ENCODE measurements at places on chromosomes 12 and 14.

GRCh38 chr12:29104516-29104915 lies 44.6 kb upstream of the FAR2 start:
- DNase-seq, result no peak

DNA sequence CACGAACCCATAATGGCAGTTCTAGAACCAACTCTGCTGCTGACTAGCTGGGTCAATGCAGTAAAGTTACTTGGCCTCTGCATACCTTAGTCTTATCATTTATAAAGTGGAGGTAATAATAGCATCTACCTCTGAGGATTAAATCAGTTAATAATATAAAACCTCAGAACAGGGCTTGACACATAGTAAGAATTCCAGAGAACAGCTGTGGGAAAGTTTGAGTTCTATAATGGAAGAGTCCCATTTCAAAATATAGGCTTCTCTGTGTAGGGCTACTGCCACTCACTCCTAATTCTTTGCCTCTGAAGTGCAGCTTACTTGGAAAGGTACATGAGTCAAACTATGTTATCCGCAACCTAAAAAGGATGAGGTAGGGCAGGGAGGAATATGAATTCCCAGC lies 269.2 kb upstream of the PRKD1 start:
- DNase-seq, result no peak

DNA sequence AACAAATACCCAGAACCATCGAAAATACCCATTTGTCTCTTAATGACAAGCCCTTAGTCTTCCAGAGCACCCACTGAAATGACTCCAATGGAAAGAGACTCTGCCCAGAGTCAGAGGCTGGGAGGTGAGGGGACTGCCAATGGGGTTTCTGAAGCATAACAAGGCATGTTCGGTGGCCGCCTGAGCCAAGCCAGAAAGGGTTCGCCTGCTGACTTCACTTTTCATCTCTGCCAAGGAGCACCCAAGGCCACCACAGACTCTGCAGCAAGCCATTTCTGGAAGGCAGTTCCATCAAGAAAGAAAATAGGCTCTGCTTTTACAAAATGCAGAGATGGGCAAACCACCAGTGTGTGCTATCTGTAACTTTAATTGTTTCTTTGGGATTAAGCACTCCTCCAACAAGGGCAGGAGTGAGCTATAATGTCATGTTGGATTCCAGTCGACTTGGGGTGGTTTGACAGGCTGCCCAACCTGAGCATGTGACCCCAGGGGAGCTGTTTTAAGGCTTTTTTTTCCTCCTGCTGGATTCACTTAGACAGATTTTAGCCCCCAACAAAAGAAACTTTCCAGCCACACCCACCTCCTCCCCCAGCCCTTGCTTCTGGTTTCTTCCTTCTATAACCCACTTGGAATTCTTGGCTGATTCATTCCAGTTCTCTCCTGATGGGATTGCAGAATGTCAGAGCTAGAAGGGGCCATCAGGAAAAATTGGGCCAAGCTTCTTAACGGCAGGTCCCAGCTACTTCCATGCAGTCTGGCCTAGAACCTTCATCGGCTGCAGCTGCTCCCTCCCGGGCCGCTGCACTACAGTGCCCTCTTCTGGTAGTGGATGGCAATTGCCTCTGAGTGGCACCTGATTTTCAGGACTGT lies 24.1 kb downstream of the CKAP4 start:
- DNase-seq, result peak; percentile 83

DNA sequence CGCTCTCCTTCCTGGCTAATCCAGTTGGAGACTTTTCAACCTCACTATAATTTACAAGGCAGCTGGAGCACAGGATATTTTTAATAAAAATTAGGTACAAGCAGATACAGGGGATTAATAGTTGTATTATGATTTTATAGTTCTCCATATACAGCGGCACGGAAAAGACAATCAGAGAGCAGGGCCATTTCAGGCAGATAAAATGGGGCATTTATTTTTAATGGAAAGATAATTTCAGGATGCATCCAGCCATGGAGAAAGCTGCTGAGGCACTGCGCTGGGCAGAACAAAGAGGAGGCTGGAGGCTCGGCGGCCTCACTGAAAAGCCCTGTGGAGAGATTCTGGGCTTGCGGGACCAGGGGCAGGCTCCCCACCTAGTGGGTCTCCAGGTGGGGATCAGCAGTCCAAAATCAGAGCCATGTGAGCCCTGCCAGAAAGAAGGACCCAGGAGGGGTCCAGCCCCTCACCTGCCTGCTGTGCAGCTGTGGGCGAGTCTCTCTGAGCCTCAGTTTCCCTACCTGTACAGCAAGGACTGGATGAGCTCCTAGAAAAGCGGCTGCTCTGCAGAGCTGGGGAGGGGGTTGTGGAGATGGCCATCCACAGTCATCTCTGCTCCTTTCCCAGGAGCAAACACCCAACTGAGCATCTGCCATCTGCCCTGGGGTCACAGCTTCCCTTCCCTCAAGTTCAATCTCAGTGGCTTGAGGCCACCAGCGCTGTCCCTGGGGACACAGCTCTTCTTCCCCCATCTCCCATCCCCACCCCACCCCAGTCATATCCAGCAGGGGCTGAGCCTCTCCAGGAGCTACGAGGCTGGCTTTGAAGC lies 23.9 kb upstream of the C14orf180 start:
- DNase-seq, result no peak

GRCh38 chr12:10884086-10884725 lies at the start of gene PRH1:
Gene PRH1, minus strand, starts transcription at chr12:10884255. Its CDS starts 38 bp downstream, at chr12:10884217.
- no peak for DNase-seq

- no peak for DNase-seq
These were observed 16.1 kb upstream of the NXPH4 start for GRCh38 chr12:57200497-57200896.

- no peak for DNase-seq
These were observed 25.4 kb downstream of the SLC35E3 start for GRCh38 chr12:68771223-68771925.

- DNase-seq, result no peak
These were observed 1.1 kb upstream of the PAPLN start for GRCh38 chr14:73236157-73236556.

- DNase-seq, result no peak
These were observed 21.2 kb downstream of the SLC35E3 start for GRCh38 chr12:68767191-68767590.

DNA sequence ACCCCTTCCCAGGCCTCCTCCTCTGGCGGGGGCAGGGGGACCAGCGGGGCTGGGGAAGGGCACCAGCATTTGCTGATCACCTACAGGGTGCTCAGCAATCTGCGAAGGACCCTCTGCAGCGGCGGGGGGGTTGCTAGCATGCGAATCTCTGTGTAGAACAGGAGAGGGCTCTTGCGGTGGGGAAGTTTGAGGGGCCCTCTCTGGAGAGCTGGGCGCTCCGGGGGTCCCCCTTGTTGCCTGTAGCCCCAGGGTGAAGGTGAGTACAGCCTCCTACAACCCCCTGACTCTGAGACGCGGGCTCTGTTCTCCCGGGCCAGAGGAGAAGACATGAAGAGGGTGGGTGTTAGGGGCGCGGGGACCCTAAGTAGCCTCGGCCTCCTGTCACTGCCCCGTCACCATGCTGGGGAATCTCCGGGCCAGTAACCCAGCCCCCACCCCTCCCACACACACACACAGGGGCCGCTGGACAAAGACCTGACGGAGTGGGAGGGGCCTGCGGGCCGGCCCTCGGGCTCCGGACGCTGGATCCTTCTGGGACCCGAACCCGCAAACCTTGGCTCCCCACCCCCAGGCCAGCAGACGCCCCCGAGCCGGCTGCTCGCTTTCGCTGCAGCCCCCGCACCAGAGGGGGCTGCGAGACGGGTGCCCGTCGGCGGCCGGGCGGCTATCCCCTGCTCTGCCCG lies 734 bp downstream of the FIGNL2 start:
- DNase-seq, result no peak

DNA sequence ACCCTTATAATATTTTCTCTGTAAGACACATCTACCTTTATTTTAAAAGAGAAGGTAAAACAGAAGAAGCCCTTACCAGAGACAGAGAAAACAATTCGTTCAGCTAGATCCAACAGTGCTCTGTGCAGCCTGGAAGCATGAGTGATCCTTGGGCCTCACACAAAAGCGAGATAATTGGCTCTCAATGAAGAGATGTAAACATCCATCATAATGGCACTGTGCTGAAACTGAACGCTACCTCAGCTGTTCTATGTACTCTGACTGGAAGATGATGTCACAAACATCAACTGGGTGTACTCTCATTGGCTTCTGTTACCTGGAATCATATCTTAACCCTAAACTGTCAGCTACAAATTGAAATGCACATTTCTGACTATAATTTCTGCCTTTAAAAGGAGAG lies at the start of gene MGAT4C:
Gene MGAT4C (minus strand): TSS at position 229 of the 400 bp plus-strand sequence.
- DNase-seq, result no peak

DNA sequence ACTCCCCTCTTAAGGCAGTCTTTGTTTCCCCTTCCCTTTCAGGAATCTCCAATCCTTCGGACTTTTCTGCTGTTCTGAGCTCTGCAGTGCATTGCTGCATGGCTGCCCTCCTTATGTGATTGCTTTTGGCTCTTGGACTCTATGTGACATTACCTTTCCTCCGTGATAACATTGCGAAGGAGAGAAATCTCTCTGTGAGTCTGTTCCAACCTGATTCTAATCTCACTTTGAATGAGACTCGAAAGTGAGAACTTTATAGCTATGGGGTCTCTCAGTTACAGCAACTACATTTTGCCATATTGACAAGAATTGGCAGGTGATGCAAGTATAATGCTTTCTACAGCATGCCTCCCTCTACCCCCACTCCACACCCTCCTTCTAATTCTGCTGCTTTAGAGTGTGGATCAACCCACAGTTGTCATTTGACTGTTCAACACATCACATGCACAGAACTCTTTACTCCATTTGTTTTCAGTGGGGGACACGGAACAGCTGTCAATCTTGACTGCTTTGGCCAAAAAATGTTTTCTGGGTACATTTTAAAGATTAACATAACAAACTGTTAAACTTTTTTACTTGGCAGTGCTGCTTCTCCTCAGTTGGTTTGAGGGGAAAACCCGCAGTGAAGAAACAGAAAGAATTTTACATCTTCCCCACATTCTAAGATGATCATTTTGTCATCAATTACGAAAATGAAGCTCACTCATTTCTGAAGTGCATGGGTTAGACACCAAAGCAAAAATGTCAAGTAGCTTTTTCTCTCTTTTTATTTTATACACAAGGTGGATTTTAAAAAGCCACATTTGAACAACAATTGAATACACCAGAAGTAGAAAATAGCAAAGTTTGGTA lies 125.5 kb upstream of the RMST start:
- no peak for DNase-seq

GRCh38 chr12:97093187-97093683 lies 186.2 kb downstream of the NEDD1 start:
- no peak for DNase-seq

- peak; percentile 96 for DNase-seq
These were observed at the start of gene TM7SF3 for GRCh38 chr12:27014085-27014858. Gene TM7SF3, minus strand, starts transcription at chr12:27014384. Its CDS starts 216 bp downstream, at chr12:27014168.

GRCh38 chr12:3998397-3998796 lies 125.2 kb upstream of the PARP11 start:
- no peak for DNase-seq

- DNase-seq, result no peak
These were observed 55.0 kb downstream of the CCDC85C start for GRCh38 chr14:99548871-99549515.

DNA sequence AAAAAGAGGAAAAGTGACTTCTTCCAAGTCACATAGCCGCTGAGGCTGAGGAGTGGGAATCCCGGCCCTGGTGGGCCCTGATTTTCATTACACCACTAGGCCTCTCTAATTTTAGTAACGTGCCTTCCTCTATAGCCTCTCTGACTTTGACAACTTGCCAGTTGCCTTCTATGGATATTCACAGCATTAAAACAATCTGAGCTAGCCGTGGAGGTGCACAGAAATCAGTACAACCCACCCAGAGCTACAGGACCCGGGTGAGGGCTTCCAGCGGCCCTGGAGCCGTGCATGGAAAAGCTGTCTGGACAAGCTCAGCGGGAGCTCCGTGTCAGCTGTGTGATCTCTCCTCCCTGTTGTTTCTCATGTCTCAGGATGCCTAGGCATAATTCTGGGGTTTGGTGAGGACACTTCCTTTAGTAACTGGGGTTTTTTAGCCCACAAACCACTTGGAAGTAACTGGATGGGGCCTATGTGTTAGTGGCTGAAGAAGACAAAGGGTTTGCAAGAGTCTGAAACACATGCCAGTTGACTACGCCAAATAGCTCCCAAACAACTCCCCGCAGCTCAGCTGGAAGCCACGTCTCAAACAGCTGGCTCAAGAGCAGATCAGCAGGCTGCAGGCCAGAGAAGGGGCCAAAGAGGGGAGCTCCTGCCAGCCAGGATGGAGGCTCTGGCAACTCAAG lies 53.0 kb downstream of the SSH1 start:
- DNase-seq, result no peak

DNA sequence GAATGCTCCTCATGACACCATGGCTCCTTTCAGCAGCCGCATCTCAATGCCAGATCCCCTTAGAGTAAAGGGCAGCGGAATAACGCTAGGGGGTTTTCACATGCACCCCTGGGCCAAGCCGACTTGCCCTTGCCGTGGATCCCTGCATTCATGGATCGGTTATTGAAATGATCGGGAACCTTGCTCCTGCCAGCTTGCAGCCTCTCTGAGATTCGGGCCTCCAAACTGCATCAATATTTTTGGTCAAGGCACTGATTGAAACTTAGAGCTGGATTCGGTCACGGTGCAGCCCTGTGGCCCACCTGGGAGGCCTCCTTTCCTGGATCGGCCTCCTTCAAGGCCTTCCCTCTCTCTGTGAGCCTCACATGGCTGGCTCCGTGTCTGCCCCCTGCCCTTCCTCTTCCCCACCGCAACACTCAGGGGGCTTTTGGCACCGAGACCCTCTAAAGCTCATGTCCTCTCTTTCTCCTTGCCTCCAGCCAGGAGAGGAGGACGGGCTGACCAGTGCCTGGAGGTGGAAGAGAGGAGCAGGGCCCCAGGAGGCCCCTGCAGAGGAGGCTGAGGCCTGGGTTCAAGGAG lies 1.8 kb downstream of the PTPN6 start:
- no peak for DNase-seq

GRCh38 chr14:33839193-33840076 lies 111.4 kb downstream of the EGLN3 start:
- peak; percentile 47 for DNase-seq

DNA sequence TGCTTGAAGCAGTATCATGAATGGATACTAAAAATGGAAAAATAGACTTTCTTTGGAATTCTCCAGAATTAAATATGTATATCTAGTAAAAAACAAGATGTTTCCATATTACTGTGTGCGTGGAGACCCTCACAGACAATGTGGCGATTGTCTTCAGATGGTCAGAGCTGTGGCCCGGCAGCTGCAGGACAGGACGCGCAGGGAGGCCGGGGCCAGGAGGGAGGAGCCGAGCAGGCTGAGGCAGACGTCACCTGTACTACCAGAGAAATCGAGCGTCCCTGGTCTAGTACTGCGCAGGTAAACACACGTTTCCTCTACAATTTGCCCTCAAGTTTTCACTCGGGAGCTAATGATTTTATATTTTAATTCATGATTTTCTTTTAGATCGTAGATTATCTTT lies 22.8 kb downstream of the DDX51 start:
- DNase-seq, result no peak

GRCh38 chr12:101616027-101616494 lies 21.3 kb downstream of the MYBPC1 start:
- no peak for DNase-seq

Measured in germinal center (tissue), 1 donor.